ENCODE measurements at places on chromosomes 1 and 21.

- no peak for DNase-seq
These were observed 26.0 kb upstream of the SLC6A9 start for GRCh38 chr1:44057293-44057692.

GRCh38 chr1:209406168-209406567 is 177.3 kb upstream of the CAMK1G start:
- no peak for DNase-seq

DNA sequence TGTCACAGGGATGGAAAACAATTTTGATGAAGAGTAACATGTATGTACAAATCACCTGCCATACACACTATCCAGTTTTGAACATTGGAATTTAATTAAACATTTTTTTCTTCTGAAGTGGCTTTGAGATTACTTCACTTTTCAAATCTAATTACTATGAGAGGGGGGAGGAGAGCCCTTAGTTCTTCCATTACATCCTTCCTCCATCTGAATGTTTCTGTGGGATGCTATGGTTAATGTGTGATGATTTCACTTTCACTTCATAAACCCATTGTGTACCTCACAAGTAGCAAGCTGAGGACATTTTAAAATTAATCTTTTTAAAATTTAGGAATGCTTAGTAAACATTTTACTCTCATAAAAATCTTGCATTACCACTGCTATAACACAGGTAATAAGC is 156.9 kb downstream of the RUNX1 start:
- DNase-seq, result no peak

DNA sequence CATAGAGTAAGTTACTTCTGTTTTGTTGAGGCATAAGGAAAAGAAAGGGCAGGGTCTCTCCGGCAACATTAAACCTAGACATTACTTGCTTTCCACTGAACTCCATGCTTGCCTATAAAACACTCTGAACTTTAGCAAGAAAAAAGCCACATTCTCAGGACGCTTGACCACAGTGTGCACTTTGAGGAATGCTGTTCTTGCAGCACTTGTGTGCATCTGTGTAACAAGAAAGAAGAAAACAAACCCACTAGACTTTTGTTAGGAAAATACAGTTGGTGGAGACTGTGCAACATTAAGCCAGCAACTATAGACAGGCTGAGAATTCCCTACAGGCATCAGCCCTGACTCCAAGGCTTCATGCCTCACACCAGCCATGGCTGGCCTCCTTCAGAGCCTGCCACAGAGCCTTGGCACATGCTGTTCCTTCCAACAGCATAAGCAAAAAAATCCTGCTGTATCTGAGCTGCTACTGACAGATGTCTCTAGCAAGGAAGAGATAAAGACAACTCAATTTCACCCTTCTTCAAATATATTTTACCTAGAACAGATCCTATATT is 5.8 kb downstream of the PDZK1 start:
- no peak for DNase-seq

GRCh38 chr1:95370691-95371562 is 136.9 kb downstream of the RWDD3 start:
- DNase-seq, result no peak

DNA sequence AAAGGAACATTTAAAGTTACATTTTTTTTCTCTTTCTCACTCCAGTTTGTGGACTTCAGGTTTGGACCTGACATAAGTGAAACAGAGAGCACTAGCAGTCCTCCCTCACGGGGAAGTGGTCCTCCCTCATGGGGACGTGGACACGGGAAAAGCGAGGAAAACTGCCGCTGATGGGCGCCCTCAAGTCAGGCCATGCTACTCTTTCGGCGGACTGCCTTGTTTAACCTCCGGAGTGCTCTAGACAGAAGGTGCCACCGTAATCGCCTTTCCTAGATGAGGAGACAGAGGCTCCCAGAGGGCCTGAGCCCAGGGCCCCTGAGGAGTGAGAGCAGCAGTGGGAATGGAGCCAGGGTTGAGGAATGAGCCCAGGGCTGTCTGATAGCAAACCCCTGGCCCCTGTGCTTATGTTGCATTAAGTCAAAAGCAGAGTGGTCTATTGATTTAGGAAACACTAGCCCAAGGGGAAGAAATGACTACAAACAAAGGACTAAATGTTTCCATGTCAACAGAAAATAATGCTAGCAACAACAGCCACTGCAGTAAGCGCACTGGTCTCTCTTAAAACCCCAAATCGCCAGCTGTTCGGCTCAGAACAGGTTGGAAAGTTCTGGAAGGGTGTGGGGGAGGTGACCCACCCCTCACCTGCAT is 84.1 kb downstream of the DMRTB1 start:
- DNase-seq, result no peak

DNA sequence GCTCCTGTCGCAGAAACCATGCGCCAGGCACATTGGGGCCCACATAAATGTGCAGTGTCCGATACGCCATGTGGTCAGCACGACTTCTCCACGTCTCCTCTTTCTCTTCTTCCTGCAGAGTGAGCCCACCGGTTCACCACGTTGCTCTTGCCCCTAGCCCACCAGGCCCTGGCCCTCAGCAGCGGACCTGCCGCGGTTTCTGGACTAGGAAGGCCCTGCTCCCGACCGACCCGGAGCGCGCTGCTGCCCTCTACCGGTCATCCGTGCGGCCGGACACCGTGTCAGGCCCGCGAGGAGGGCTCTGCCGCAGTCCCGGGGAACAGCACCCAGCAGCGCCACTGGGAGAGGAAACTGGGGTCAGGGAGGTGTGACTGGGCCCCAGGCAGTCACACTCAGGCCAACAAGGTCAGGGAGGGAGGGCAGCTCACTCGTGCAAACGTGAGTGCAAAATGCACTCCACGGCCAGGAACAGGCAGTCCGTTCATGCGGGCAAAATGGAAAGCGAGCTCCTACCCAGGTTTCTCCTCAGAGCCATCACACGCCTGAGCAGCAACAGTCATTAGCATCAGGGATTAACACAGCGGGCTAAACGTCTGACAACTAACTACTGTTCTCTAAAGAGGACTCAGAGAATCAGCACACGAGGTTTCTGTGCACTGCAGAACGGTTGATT is 13.7 kb downstream of the TLR5 start:
- no peak for DNase-seq

- DNase-seq, result no peak
These were observed 17.6 kb downstream of the MEGF6 start for GRCh38 chr1:3593745-3594144.

All from NCI-H1417 treated with DMSO at 0.1 percent for 48 hours (cell line).